ENCODE measurements at places on chromosomes 6 and 20. TPM values are rescaled to one million over a fixed set of nuclear protein-coding genes. Genes with fewer than 3 reads are reported as not detected.

Gene DUSP22
- total RNA-seq, result 40.5 TPM

Gene LIME1
- 95.0 TPM for total RNA-seq

- no peak for DNase-seq
Observed at GRCh38 chr6:151716526-151716932, 91.0 kb upstream of the ESR1 start.

DNA sequence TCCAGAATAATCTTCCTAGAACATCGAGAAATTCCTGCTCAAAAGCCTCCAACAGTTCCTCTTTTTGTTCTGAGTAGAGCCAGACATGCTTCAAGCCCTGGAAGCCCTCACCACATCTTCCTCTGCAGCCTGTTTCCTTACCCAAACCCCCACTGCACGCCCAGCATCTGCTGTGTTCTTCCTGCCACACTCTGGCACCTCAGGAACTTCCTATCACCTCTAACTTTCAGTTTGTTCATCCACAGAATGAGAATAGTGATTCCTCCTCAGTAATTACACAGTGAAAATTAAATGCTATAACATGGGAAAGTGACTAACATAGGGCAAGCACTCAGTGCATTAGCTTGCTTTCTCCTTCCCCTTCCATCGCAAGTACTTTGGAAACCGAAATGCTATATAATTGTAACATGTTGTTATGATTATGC lies 26.3 kb downstream of the C6orf89 start:
- DNase-seq, result no peak

- peak; percentile 46 for DNase-seq
Observed at GRCh38 chr6:31399589-31400466, 3.6 kb upstream of the MICA start.

DNA sequence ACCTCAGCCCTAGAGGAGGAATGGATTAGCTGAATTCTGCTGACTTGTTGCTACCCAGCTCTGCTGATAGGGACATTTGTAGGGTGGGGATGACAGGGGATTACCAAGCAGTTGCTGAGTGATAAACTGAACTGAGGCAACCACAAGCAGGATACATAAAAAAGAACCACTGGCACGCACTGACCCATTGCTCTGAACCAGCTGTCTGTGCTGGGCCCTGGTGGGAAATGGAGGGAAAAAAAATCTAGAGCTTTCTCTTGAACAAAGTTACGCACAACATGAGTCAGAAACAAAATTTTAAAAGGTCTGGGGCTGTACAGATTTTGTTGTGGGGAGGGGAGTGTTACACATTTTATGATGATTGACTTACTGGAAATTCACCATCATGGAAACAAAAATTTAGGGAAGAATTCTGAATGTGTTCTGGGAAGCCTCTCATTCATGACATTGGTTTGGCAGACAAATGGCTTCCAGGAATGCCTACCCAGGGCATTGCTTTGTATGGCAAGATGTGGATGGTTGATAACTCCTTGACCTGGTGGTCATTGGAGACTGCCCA lies 37.7 kb downstream of the FOXO3 start:
- DNase-seq, result no peak

DNA sequence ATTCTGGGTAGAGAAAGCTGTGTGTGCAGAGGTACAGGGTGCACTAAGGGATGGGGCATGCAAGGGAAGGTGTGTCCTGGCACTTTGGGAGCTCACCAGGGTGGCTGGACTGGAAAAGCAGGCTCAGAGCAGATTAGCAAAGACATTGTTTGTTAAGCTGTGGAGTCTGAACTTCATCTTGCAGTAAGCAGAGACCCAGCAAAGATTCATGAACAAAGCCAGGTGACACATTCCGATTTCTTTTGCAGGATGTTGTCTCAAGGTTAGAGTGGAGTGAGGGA lies 28.8 kb downstream of the DUSP22 start:
- no peak for DNase-seq

- DNase-seq, result no peak
Observed at GRCh38 chr6:5828296-5828695, 178.4 kb downstream of the NRN1 start.

DNA sequence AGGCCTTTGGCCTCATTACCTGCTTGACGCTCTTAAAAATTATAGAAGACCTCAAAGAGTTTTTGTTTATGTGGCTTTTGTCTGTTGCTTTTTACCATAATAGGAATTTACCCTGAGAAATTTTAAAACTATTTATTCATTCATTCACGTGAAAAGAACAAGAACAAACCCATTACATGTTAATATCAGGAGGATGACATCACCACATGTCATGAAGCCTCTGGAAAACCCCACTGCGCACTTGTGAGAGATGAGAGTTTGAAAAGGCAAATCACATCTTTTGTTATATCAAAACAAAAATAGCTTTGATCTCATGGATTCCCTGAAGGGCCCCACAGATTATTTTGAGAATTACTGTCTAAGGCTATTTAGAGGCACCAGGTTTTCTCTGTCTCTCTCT lies 61.3 kb upstream of the EYA2 start:
- no peak for DNase-seq

- DNase-seq, result no peak
Observed at GRCh38 chr6:116387374-116387773, 16.6 kb downstream of the DSE start.

DNA sequence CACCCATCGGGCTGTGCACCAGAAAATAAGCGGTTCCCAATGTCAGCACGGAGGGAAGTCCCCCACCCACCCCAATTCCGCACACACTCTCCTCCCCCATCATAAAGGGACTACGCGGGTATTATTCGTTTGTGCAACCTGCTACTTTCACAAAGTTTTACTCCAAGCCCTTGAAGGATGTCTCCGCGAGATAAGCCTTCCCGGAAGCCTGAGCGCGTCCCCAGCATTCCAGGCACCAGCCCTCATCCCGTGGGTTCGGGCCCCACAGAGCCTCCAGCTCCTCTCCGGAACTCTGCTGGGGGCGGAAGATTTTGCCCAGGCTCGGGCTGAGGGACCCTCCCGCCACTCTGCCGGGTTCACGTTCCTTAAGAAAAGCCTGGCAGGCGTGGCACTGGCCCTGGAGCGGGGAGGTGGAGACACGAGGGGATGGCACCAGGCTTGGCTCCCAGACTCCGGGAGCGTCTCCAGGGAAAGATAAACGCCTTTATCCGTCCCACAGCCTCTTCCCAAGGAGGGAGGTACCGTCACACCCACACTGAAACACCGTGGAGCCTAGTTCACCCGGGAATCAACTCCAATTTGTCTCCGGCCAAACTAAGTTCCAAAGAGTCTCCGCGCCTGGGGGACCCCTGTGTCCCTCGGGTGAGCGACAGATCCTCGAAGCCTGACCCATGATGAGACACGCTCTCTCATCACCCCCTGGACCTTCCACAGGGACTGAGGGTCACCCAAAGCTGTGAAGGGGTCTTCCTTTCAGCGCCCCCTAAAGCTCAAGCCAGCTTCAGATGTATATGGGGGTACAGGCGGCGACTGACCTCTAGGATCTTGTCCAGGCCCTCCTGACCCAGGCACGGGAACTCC lies 934 bp downstream of the KCNK5 start:
- no peak for DNase-seq

GRCh38 chr6:136383268-136383937 lies 93.8 kb upstream of the BCLAF1 start:
- DNase-seq, result no peak

- DNase-seq, result no peak
Observed at GRCh38 chr20:6739406-6739805, 28.1 kb upstream of the BMP2 start.

DNA sequence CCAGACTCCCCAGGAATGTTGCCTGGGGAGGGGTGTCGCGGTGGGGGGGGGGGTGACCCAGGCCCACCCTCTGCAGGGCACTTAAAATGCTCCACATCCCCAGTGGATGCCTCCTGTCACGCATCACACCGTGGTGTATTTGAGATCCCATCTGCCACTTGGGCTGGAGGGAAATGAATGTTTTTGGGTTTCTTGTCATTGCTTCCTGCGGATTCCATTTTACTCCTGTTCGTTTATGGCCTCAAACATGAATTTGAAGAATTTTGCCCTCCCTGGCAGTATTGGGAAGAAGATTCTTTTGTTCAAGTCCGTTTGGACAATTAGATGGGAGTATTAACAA lies 544 bp upstream of the KHDC1 start:
- DNase-seq, result no peak

DNA sequence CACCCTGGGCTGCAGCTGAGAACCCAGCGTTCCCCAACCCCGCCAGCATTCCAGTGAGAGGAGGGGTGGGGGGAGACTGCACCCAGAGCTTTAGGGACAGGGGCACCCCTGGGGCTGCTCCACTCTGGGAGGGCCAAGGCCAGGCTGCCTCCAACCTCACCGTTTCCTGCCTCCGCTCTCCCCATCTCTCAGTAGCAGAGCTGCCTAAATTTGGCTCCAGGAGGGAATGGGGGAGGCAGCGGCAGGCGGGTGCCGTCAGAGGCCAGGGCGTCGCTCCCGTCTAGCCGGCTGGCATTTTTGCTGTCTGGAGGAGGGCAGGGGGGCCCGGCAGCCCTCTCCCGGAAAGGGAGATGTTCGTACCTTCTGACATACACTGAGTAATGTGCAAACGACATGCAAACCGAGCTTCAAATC lies 46.6 kb downstream of the NOL4L start:
- no peak for DNase-seq
